ENCODE measurements at places on chromosomes 3 and 15.

DNA sequence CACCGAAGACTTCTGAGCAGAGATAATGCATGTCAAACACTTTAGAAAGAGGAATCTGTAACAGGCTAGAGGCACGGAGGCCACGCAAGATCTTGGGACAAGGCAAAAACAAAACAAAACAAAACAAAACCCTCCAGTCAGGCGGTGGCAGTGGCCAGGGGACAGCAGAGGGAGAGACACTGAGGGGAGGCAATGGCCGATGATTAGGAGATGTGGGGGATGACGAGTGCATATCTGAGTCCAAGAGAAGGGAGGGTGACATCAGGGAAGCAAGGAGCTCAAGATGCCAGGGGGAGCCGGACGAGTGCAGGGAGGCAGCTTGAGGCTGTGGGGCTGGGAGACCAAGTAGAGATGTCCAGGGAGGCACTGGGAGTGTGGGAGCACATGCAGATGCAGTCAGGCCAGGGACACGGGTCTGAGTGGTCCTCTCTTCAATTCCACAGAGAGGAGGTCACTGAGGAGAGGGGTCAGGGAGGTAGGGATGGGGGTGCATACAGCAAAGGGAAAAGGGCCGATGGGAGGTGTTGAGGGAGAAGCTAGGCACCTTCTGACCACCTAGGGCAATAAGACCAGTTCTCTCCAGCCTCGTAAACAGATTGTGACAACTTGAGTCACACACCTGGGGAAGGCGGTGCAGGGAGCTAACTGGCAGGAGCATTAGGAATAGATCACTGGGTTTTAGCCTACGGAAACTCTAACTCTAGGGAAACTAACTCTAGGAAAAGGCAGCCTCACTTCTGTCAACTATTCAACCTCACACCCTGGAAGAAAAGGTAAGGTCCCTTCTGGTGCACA lies 29.6 kb downstream of the SLCO2A1 start:
- peaks cover 5% of the 10 kb centered on the region for H3K27me3 ChIP-seq
- no peak overlapping the region for H3K27ac ChIP-seq
- no peaks in the 10 kb centered on the region for H3K4me1 ChIP-seq
- no peaks in the 10 kb centered on the region for H3K36me3 ChIP-seq

GRCh38 chr15:69859866-69860265 lies 237.9 kb downstream of the TLE3 start:
- H3K4me3 ChIP-seq, result no peak overlapping the region
- H3K27me3 ChIP-seq, result no peaks in the 10 kb centered on the region
- H3K4me1 ChIP-seq, result no peaks in the 10 kb centered on the region
- H3K27ac ChIP-seq, result no peak overlapping the region

DNA sequence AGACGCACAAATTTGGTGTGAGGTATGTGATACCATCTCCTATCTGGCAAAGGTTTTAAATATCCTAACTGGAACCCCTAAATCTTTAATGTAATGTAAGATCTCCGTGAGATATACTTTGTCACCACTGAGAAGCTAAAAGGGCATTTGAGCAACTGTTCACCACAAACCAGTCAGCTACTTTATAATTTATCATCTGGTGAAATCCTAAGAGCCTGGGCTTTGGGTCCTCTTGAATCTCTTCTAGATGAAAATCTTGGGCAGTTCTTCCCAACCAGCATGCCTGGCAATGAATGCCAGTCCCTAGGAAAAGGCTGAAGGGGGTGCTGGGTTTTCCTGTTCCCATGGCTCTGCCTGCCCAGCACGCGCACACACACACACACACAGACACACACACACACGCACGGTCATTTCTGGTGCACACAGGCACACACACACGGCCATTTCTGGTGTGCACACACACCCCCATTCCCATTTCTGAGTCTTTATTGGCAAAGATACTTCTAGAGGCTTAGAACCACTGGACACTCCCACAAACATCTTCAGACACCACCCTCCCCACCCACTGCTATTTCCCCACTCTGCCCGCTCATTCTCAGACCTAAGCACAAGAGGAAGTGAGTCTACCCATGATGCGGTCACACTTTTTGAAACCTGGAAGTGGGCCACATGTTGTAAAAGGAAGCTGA lies 72.6 kb downstream of the MYO1E start:
- no peaks in the 10 kb centered on the region for H3K27me3 ChIP-seq
- H3K36me3 ChIP-seq, result no peaks in the 10 kb centered on the region
- no peak for DNase-seq
- H3K4me1 ChIP-seq, result peaks cover 9% of the 10 kb centered on the region
- H3K4me3 ChIP-seq, result no peak overlapping the region
- H3K27ac ChIP-seq, result no peak overlapping the region

DNA sequence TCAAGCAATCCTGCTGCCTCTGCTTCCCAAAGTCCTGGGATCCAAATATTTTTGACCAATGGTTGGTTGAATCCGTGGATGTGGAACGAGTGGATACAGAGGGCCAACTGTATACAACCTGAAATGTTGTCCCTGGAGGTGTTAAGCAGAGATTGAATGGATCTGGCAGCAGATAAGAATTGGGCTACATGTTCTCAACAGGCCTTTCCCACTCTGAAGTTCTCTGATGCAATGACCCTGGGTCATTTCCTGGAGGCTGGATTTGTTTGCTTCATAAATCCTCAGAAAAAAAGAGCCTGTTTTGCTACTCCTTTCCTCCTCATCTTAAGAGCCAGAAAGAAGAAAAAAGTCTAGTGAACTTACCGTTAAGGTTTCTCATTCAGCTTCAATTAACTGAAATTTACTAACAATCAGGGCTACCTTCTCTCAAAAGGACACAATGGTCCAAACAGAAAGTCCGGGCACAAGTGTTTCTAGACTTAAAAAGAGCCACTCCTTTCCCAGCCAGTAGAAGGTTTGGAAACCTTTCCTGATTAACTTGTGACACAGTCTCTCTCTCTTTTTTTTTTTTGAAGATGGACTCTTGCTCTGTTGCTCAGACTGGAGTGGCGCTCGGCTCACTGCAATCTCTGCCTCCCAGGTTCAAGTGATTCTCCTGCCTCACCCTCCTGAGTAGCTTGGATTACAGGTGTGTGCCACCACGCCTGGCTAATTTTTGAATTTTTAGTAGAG lies 6.5 kb downstream of the ARHGEF3 start:
- H3K27ac ChIP-seq, result no peak overlapping the region
- H3K4me3 ChIP-seq, result no peak overlapping the region
- no peak for DNase-seq

- no peak for DNase-seq
- peaks cover 5% of the 10 kb centered on the region for H3K36me3 ChIP-seq
- H3K4me1 ChIP-seq, result no peaks in the 10 kb centered on the region
- no peaks in the 10 kb centered on the region for H3K27me3 ChIP-seq
- no peak overlapping the region for H3K4me3 ChIP-seq
These were observed 53.7 kb downstream of the RASA2 start for GRCh38 chr3:141540531-141540930.

- H3K4me1 ChIP-seq, result peaks cover 18% of the 10 kb centered on the region
- no peak overlapping the region for H3K27ac ChIP-seq
- no peak for DNase-seq
- no peak overlapping the region for H3K4me3 ChIP-seq
- no peaks in the 10 kb centered on the region for H3K27me3 ChIP-seq
- no peaks in the 10 kb centered on the region for H3K36me3 ChIP-seq
These were observed 48.0 kb upstream of the SCAANT1 start for GRCh38 chr3:63960048-63960711.

- DNase-seq, result no peak
- H3K27ac ChIP-seq, result no peak overlapping the region
- no peaks in the 10 kb centered on the region for H3K36me3 ChIP-seq
These were observed 1.2 kb downstream of the PSTPIP1 start for GRCh38 chr15:76996076-76996525.

GRCh38 chr15:56366211-56366610 lies 985 bp downstream of the TEX9 start:
- H3K36me3 ChIP-seq, result no peaks in the 10 kb centered on the region
- H3K4me3 ChIP-seq, result peak overlapping the region; percentile 57
- no peak overlapping the region for H3K27ac ChIP-seq

GRCh38 chr3:35673017-35673416 lies 33.7 kb downstream of the ARPP21 start:
- H3K27ac ChIP-seq, result no peak overlapping the region
- H3K27me3 ChIP-seq, result no peaks in the 10 kb centered on the region
- no peak for DNase-seq
- H3K4me1 ChIP-seq, result no peaks in the 10 kb centered on the region

- H3K4me3 ChIP-seq, result no peak overlapping the region
- no peak overlapping the region for H3K27ac ChIP-seq
- H3K27me3 ChIP-seq, result no peaks in the 10 kb centered on the region
- H3K36me3 ChIP-seq, result no peaks in the 10 kb centered on the region
- peaks cover 10% of the 10 kb centered on the region for H3K4me1 ChIP-seq
These were observed 171.0 kb downstream of the NSMCE3 start for GRCh38 chr15:29098652-29099051.

GRCh38 chr15:41307679-41308078 lies 24.7 kb downstream of the OIP5 start:
- no peak overlapping the region for H3K4me3 ChIP-seq
- no peak for DNase-seq
- no peaks in the 10 kb centered on the region for H3K4me1 ChIP-seq
- H3K36me3 ChIP-seq, result peaks cover 24% of the 10 kb centered on the region
- no peaks in the 10 kb centered on the region for H3K27me3 ChIP-seq
- no peak overlapping the region for H3K27ac ChIP-seq

GRCh38 chr3:87798567-87798947 lies 260.2 kb downstream of the CGGBP1 start:
- DNase-seq, result no peak
- no peaks in the 10 kb centered on the region for H3K36me3 ChIP-seq
- no peak overlapping the region for H3K27ac ChIP-seq
- peaks cover under 1% of the 10 kb centered on the region for H3K27me3 ChIP-seq
- H3K4me1 ChIP-seq, result no peaks in the 10 kb centered on the region

GRCh38 chr15:32919749-32920414 lies 202.1 kb downstream of the GREM1 start:
- H3K27me3 ChIP-seq, result no peaks in the 10 kb centered on the region
- H3K36me3 ChIP-seq, result no peaks in the 10 kb centered on the region
- no peak overlapping the region for H3K4me3 ChIP-seq
- no peak overlapping the region for H3K27ac ChIP-seq
- no peak for DNase-seq
- H3K4me1 ChIP-seq, result peaks cover 3% of the 10 kb centered on the region

- no peaks in the 10 kb centered on the region for H3K27me3 ChIP-seq
- H3K36me3 ChIP-seq, result no peaks in the 10 kb centered on the region
- H3K27ac ChIP-seq, result peak overlapping the region; percentile 51
- DNase-seq, result no peak
These were observed 12.1 kb downstream of the IQGAP1 start for GRCh38 chr15:90400005-90400758.

DNA sequence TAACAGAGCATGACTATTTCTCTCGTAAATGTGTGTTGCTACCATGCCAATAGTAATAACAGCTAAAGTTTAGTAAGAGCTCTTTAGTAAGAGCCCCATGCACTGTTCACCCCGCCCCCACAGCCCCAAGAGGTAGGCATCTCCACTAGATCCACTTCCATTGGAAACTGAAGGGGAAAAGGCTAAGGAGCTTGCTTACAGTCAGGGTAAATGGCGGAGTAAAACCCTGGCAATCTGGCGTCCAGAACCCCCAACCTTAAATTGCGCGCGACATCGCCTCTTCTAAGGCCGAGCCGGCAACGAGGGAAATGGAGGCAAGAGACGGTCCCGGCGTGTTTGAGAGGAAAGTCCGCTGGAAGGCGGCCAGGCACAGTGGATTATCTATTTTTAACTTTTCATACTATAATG lies 654 bp upstream of the C3orf38 start:
- DNase-seq, result no peak
- H3K4me1 ChIP-seq, result no peaks in the 10 kb centered on the region
- H3K27me3 ChIP-seq, result no peaks in the 10 kb centered on the region
- peak overlapping the region; percentile 97 for H3K27ac ChIP-seq
- H3K36me3 ChIP-seq, result peaks cover 3% of the 10 kb centered on the region

DNA sequence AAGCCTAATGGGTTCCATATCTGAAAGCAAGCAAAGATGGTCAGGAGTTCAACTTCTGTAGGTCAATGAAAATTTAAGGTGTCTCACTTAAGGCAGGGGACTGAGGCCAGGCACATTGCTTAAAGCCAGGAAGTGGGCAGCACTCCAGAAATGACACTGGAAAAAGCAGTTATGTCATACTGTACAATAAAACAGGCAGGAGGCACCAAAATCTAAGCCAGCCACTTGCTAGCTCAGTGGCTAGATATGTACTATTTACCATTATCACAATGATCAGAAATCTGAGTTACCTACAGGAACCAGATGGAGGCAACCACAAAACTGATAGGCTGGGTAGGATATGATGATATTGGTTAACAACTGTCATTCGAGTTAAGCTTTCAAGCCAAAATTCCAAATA lies 57.3 kb downstream of the FRMD5 start:
- no peak overlapping the region for H3K4me3 ChIP-seq
- H3K4me1 ChIP-seq, result no peaks in the 10 kb centered on the region
- no peaks in the 10 kb centered on the region for H3K27me3 ChIP-seq
- no peak overlapping the region for H3K27ac ChIP-seq
- DNase-seq, result no peak

DNA sequence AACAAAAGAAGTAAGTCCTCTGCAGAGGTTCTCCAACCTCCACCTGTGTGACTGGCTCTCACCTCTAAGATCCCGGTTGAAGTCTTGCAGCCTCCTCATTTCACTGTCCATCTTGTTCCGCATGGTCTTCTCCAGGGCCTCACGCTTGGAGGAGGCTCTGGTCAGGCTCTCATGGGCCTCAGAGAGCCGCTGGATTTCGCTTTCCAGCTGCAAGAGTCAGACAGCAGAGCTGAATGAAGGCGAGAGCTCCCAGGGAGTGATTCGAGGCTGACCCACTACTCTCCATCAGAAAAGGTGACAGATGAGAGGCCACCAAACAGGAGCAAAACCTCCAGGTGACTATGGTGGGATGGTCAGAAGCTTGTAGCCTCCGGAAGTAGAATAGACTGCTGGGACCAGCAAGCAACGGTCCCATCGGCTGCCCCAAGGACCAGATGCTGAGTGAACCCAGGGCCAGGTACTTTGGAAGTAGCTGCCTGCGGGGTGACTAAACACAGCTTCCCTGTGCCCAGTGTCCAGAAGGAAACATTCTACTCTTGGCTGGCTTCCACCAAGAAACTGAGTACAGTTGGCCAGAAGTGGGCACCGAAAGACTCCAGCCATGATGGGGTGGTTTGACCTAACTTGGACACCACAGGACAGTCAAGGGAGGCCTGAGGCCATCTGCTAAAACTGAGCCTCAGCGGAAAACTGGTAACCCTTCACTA lies 7.9 kb downstream of the AMOTL2 start:
- DNase-seq, result no peak
- H3K4me1 ChIP-seq, result peaks cover 18% of the 10 kb centered on the region
- H3K4me3 ChIP-seq, result no peak overlapping the region
- peaks cover 91% of the 10 kb centered on the region for H3K36me3 ChIP-seq
- no peak overlapping the region for H3K27ac ChIP-seq

DNA sequence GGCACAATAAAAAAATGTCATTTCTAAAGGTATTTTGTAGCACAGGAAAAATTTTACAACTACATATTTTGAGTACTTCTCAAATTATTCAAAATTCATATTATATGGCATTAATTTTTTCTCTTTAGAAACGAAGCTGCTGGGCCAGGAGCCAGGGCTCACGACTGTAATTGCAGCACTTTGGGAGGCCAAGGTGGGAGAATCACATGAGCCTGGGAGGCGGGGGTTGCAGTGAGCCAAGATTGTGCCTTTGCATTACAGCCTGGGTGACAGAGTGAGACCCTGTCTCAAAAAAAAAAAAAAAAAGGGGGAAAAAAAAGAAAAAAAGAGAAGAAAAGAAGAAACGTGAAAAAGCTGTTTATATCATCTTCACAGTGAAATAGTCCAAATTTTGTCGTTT lies 62.0 kb downstream of the CADM2 start:
- no peaks in the 10 kb centered on the region for H3K27me3 ChIP-seq
- no peaks in the 10 kb centered on the region for H3K36me3 ChIP-seq
- no peak overlapping the region for H3K4me3 ChIP-seq
- H3K27ac ChIP-seq, result no peak overlapping the region
- H3K4me1 ChIP-seq, result no peaks in the 10 kb centered on the region

Measured in H1 (cell line).